Umbilical cord (tissue), 2 donors: ENCODE measurements at places on chromosomes 4 and X.

GRCh38 chrX:14015294-14015693, 14.4 kb downstream of the GEMIN8 start:
- no peak for DNase-seq

- no peak for DNase-seq
Measured at GRCh38 chr4:158316264-158316663, 106.0 kb downstream of the TMEM144 start.

- DNase-seq: no peak
Measured at GRCh38 chr4:8773124-8773931, 98.3 kb downstream of the HMX1 start.

GRCh38 chrX:21723084-21723483, 34.8 kb downstream of the SMPX start:
- no peak for DNase-seq

- no peak for DNase-seq
Measured at GRCh38 chr4:121073672-121074381, 1.5 kb upstream of the NDNF start.

DNA sequence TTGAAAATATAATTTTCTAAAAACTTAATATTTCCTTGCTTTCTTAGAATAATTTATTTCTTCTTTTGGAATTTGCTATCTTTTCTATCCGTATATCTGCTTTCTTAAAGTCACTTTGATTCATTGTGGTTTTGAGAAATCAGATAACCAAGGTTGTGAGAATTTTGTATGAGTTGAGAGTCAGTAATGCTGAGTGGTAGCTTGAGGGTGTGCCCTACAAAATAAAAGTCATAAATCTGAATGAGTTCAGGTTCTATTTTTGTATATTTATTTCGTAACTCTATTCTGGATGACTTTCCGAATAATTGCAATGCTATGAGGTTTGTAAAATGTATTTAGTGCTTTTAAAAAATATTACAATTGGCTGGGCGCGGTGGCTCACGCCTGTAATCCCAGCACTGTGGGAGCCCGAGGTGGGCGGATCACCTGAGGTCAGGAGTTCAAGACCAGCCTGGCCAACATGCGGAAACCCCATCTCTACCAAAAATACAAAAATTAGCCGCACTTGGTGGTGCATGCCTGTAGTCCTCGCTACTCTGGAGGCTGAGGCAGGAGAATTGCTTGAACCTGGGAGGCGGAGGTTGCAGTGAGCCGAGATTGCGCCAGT, 8.9 kb downstream of the COPS4 start:
- no peak for DNase-seq
